Activated naive CD8-positive, alpha-beta T cell treated with anti-CD3 and anti-CD28 coated beads, Interleukin-2, amount 50 U/mL, for 16 hours (primary cell): ENCODE measurements at places on chromosomes 12 and 14.

GRCh38 chr12:57893431-57894353 lies 47.2 kb upstream of the CTDSP2 start:
- no peak for DNase-seq

DNA sequence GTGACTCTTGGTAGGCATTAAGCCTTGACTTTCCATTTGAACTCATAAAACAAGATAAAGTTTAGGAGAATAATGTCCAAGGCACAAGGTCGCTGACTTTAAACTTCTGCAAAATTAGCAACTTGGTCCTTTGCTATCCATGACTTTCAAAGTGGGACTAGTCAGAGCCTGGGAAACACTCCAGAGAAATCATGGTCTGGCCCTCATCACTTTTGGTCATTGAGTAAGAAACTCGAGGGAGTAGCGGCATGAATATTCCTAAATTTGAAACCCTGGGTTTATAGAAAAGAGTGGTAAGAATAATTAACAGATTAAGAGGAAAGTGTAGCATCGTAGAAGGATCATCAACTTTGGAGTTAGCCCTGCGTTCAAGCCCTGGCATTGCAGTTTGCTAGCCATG lies 16.9 kb upstream of the APPL2 start:
- DNase-seq = no peak

- DNase-seq = no peak
Measured at GRCh38 chr12:117045160-117046010, 53.8 kb downstream of the TESC start.

DNA sequence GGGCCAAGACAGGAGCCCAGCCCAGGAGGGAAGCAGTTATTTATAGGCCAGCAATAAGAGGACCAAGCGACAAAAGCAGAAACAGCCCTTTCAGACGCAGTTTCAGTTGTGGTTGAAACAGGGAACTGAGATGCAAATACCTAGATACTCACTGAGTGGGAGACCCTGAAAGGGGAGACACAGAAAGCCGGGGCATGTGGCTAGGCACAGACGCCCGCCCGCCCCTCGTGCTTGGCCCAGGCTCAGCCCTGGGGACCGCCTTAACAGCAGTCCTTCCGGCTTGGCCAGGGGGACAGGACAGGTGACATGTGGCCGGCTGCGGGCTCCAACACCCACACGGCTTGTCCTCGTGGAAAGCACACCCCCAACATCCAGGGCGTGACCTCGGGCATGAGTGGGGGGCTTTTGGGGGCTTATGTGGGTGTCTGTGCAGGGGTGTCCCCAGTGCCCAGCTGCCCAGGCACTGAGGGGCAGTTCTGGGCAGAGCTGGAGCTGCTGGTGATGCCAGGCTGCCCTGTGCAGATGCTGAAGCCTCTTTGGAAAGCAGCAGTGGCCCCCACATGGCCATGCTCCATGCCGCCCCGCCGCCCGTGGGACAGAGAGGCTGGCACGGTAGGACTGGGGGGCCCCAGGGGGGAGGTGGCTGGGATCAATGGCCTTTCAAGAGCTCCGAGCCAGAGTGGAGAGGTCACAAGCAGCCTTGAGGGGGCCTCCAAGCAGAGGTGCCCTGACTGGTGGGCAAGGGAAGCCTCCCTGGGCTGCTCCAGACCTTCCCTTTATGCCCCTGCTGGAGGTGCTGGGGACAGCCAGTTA lies 2.1 kb downstream of the PLD4 start:
- no peak for DNase-seq

GRCh38 chr14:26860111-26860510 lies 262.3 kb upstream of the NOVA1 start:
- no peak for DNase-seq

GRCh38 chr14:73462048-73462715 lies 3.8 kb upstream of the NUMB start:
- no peak for DNase-seq

GRCh38 chr12:130830246-130830551 lies 8.9 kb downstream of the STX2 start:
- no peak for DNase-seq

GRCh38 chr14:61148742-61149350 lies 132.3 kb downstream of the TMEM30B start:
- DNase-seq = no peak

- DNase-seq = no peak
Measured at GRCh38 chr14:29823816-29824215, 103.8 kb downstream of the PRKD1 start.

GRCh38 chr14:60651796-60652673 lies 2.8 kb upstream of the SIX1 start:
- no peak for DNase-seq

- no peak for DNase-seq
Measured at GRCh38 chr12:121611306-121611705, 15.0 kb upstream of the ORAI1 start.

GRCh38 chr14:68976160-68977067 lies 2.7 kb downstream of the ACTN1 start:
- DNase-seq = no peak

- no peak for DNase-seq
Measured at GRCh38 chr12:131041968-131042833, 88.5 kb downstream of the ADGRD1 start.

DNA sequence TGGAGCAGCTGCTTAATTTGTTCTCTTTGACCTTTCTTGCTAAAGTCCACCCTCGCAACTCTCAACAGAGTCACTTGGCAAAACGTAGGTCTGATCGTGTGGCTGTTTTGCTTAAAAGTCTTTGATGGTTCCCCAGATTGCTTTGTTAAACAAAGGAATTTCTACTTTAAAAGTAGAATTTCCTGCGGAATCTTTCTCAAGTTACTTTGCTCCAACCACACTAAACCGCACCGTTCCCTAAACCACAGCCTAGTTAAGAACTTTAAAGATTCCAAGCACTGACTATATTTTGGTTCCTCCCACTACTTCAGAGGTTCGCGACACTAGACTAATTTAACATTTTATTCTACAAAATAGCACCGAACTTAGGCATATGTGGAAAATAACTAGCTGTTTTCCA lies 114.8 kb upstream of the FGD4 start:
- no peak for DNase-seq

- DNase-seq = no peak
Measured at GRCh38 chr12:26668230-26668629, 164.8 kb downstream of the ITPR2 start.

DNA sequence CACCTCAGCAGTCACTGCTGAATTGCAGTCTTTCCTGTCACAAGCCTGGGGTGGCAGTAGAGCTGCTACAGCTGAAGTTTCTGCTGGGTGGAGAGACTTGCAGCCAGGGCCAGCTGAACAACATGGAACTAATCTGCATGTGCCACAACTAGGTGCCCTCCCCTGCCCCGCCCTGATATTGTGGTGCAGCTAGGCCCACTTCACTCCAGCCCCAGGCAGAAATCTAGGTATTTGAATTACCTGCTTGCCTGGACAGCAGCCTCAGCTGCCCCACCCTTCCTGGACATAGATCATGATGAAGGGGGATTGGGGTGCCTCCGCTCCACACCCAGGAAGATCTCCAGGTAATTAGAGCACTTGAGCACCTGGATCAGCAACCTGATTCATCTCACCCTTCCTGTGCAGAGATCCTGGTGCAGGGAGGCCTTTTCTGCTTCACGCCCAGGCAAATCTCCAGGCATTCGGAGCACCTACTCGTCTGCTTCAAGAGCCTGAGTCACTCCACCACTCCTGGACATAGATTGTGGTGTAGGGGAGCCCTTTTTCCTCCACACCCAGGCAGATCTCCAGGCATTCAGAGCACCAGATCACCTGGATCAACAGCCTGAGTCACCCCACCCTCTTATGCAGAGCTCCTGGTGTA lies 477.0 kb downstream of the SOX5 start:
- no peak for DNase-seq

DNA sequence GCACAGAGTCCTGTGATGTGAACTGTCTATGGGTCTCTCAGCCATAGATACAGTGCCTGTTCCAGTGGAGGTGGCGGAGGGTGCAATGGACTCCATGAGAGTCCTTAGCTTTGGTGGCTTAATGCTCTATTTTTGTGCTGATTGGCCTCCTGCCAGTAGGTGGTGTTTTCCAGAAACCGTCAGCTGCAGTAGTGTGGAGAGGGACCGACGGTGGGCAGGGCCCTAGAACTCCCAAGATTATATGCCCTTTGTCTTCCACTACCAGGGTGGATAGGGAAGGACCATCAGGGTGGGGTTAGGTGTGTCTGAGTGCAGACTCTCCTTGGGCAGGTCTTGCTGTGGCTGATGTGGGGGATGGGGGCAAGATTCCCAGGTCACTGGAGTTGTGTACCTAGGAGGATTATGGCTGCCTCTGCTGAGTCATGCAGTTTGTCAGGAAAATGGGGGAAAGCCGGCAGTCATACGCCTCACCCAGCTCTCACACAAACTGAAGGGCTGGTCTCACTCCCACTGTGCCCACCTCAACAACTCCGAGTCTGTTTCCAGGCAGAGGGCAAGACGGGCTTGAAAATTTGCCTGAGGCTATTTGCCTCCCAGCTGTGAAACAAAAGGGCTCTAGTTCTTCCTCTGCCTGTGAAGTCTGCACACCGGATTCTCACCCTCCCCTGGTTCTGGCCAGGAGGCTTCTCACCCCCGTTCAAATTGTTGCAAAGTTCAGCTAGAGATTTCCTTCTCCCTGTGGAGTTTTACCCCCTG lies 24.9 kb upstream of the ZDHHC17 start:
- no peak for DNase-seq

- no peak for DNase-seq
Measured at GRCh38 chr12:65636436-65636835, 187.8 kb upstream of the HMGA2 start.

DNA sequence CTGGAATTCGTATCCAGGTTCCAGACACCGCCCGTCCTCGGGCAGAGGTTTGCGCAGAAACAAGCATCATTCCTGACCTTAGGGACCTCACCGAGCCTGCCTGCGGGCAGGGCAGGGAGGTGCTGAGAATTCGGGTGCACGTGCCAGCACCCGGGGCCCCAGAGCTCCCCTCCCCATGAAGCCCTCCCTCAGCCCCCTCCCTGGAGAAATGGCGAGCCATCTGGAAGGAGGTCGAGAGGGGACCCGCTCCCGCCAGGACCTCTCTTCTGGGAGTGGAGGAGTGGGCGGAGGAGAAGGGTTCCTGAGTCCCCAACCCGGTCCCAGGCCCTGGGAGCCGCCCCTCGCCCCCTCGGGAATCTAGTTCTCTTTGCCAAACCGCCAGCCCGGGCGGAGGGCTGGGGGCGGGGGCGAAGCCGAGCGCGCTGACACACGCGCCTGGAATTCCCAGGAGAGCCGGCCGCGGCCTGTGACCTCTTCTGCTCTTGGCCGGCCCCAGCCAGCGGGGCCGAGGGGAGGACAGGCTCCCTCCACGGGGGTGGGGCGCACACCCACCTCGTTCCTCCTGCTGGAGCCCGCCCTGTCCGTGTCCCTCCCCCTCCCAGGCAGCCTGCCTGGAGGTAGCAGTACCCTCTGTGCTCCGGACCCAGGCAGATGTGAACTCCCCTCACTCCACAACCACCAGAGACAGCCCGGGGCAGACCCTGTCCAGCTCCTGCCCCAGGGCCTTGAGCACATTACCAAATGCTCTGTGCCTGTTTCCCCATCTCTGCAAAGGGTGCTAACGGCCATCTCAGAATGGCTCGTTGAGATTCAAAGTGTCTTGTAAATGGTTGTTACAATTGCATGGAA lies 23.0 kb upstream of the GPR132 start:
- no peak for DNase-seq

GRCh38 chr12:70227911-70228310 lies 15.3 kb upstream of the CNOT2 start:
- no peak for DNase-seq

- no peak for DNase-seq
Measured at GRCh38 chr12:5063149-5063548, 19.5 kb downstream of the KCNA5 start.

- no peak for DNase-seq
Measured at GRCh38 chr14:73221945-73222344, 15.4 kb upstream of the PAPLN start.

GRCh38 chr14:34981743-34982420 lies 910 bp upstream of the SRP54 start:
- no peak for DNase-seq

DNA sequence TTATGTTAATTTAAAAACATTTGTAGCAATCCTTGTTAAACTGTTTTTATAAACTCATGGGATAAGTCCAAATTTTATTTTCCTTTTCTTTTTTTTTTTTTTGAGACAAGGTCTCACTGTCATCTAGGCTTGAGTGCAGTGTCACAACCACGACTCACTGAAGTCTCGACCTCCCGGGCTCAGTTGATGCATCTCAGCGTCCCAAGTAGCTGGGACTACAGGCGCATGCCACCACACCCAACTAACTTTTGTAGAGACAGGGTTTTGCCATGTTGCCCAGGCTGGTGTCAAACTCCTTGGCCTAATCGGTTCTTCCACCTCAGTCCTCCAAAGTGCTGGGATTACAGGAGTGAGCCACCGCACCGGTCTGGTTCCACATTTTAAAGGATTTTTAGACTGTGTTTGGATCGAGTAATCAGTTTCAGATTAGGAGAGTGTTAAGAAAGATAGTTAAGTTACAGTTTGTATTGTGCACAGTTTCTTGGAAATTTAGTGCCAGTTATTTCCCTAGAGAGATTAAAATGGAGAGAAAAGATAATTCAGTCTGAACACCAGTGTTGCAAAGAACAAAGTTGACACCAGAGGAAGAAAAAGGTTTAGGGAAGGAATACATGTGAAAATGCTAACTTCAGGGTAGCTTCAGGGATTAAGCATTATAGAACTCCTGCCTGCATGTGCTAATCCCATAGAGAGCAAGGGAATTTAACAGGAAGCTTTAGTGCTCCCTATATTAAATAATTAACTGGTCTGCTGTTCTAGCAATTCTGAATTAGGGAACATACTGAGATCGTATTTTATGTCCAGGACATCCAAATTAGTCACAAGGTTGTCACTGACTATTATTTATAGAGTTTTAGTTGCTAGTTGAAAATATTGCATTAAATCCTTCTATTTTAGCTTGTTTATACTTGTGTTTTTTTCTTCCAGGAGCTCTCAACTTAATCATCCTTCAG lies 10.1 kb downstream of the RAP1B start:
- no peak for DNase-seq

- no peak for DNase-seq
Measured at GRCh38 chr14:65080960-65081747, 21.2 kb downstream of the MAX start.

DNA sequence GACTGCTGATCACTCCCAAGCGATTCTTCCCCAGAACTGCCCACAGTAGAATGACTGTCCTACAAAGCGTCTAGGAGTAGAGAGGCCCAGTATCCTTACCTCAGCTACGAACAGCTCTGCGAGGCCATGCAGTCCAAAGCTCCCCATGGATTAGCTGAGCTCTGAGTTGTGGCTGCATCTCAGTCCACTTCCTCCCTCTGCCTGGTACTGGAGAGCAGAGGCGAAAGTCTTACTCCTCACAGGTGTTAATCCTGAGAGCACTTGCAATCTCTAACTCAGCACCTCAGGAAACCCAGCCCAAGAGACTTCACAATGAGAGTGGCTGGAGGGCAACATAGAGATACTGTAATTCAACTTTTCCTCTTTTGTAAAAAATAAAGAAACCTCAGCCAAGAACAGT lies 493.1 kb downstream of the BCAT1 start:
- DNase-seq = no peak

- DNase-seq = no peak
Measured at GRCh38 chr14:81120501-81120900, 100.3 kb downstream of the GTF2A1 start.
